ENCODE measurements at places on chromosomes 2 and 18. TPM values are rescaled to one million over a fixed set of nuclear protein-coding genes. Genes with fewer than 3 reads are reported as not detected.

GRCh38 chr2:62412347-62412742 is 93.7 kb downstream of the TMEM17 start:
- DNase-seq = no peak
- H3K27ac ChIP-seq = no peak overlapping the region
- H3K36me3 ChIP-seq = no peaks in the 10 kb centered on the region
- peaks cover 8% of the 10 kb centered on the region for H3K4me1 ChIP-seq
- no peaks in the 10 kb centered on the region for H3K27me3 ChIP-seq

Gene COPS9
- 306 TPM for polyA plus RNA-seq

Gene IL36G
- 0.06 TPM for polyA plus RNA-seq

Gene NEURL3
- 0.03 TPM for polyA plus RNA-seq

DNA sequence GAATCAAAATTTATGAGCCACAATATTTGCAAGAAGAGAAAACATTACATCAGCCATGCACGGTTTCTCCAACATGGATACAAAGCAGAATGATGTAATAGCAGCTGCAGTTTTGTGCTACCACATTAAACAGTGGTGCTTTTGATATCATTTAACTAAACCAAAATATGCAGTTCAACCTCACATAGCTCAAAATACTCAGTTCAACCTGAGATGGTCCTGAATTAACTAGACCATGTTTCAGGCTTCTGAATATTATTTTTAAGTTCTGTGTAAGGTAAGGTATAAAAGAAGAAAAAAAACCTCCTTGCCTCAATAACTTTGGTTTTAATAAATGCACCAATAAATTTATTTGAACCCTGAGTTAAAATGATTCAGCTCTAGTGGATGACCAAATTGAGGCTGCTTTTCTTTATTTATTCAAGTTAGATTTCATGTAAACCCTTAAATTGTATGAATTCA is 18.8 kb upstream of the TSPYL6 start:
- no peak for DNase-seq
- H3K4me3 ChIP-seq = no peak overlapping the region
- H3K36me3 ChIP-seq = no peaks in the 10 kb centered on the region
- H3K27ac ChIP-seq = no peak overlapping the region
